NCI-H1417 treated with DMSO at 0.1 percent for 48 hours (cell line): ENCODE measurements at places on chromosomes 12 and 14.
A peak's percentile ranks its signal among the peaks of the same experiment; 100 is the strongest.

DNA sequence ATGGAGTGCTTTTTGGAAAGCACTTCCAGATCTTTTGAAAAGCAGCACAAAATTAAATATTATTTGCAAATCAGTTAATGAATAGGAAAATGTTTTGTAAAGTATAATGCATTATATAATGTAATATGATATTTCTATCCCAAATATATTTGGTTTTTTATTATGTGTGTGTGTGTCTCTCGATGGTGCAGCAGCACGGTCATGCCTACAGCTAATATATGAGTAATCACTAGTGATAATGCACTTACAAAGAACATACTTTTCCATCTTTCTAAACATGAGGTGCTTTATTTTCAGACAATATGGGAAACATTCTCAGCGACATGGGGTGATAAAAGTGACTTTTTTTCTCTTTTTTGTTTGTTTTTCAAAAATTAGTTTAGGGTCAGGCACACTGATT, 1.3 kb upstream of the EEA1 start:
- no peak for DNase-seq

GRCh38 chr12:3017281-3017680, 58.1 kb downstream of the TEAD4 start:
- DNase-seq: no peak

GRCh38 chr12:25347716-25348592, 97.2 kb upstream of the KRAS start:
- DNase-seq: no peak

- DNase-seq: peak; percentile 43
These were observed 115.4 kb downstream of the KLHL28 start for GRCh38 chr14:44846232-44846824.

DNA sequence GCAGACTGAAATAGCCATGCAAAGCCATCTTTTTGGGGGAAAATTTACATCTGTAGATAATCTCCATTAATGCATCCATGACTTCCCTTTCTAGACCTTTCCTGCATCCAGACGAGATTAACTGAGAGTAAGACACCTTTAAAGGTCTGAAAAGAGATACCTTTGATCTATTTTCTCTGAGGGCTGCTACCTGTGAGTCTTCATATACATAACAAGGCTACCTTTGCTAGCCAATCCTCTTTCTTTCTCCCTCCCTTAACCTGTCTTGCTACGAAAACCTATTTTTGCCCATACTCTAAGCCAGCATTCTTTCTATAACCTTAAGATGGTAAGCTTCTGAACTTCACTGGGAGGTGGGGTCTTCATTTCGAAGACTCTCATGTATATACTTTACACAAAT, 908.5 kb upstream of the FBXO33 start:
- no peak for DNase-seq

GRCh38 chr14:55798406-55798805, 218.4 kb downstream of the KTN1 start:
- no peak for DNase-seq

- no peak for DNase-seq
These were observed 295.4 kb downstream of the RPAP3 start for GRCh38 chr12:47410383-47410782.

DNA sequence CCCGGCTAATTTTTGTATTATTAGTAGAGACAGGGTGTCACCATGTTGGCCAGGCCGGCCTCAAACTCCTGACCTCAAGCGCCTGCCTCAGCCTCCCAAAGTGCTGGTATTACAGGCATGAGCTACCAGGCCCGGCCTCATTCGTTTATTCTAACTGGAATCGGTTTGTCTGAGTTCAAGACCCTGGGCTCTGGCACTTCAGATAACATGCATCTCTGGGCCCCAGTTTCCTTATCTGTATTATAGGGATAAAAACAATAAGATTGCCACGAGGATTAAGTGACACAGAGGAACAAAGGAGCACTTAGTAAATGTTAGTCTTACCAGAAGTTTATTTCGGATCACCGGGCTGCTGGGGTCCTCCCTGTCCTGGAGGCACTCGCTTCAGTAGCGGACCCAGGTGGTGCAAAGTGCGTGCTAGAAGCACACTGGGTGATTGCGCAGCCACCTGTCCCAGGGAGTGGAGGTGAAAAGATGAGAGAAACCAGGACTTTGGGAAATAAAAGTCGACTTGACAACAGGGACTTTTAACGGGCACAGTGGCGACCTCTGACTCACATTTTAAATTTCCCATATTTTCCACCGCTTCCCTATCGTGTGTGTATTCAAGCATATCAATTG, 37.5 kb downstream of the ACACB start:
- DNase-seq: no peak

- DNase-seq: no peak
These were observed 168.7 kb downstream of the TTC7B start for GRCh38 chr14:90647473-90648005.

- DNase-seq: no peak
These were observed 224.2 kb downstream of the LRFN5 start for GRCh38 chr14:41830714-41831406.

GRCh38 chr14:51479584-51480325, 172.0 kb upstream of the FRMD6 start:
- no peak for DNase-seq

DNA sequence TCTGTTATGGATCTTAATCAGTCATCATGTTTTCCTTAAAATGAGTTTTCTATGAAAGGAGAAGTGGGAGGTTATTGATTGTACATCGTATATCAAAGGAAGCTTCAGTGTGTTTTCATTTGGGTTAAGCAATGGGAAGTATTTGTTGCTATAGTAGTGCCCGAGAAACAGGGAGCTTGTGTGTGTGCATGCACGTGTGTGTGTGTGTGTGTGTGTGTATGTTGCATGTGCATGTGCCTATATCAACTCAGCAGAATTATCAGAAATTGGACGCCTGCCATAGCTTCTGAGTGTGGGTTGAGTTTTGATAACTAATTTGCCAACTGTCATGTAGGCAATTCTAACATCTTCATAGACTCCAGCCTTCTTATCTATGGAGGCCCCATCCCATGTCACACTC, 246.1 kb upstream of the CRY1 start:
- DNase-seq: no peak

- DNase-seq: no peak
These were observed 34.6 kb downstream of the ACAD10 start for GRCh38 chr12:111720457-111720856.

DNA sequence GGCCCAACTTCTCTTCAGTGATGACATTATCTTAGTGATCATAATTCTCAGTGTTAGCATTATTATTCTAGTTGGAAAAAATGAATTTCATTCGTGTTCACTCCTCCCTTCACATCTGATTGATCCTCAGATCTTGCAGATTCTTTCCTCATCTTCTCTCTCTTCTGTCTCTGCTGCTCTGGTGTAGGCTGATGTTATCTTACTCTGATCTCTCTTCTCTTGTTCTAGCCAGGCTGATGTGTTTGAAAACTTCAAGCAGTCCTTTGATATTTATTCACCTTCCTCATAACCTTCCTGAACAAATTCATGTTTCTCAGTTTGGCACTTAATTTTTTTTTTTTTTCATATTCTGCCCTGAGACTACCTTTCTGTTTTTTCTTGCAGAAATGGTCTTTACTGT, 5.6 kb upstream of the TBK1 start:
- no peak for DNase-seq

- DNase-seq: no peak
These were observed 320.6 kb downstream of the KCNC2 start for GRCh38 chr12:74889073-74889472.

DNA sequence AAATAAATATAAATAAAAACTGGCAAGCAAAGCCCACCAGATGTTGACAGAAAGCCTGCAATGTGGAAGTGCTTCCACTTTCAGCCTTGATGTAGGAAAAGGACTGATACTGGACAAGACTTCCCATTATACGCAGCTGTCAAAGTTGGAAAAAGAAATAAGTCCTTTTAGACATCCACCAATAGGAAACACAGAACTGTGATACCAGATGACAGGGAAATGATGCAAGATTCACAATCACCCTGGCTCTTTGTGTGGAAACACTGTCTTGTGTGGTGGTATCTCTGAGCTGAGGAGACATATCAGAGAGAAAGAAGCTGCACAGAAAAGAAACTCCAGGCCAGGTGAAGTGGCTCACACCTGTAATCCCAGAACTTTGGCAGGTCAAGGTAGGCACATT, 13.8 kb upstream of the METAP2 start:
- no peak for DNase-seq

GRCh38 chr12:121108492-121108891, 24.2 kb upstream of the P2RX7 start:
- no peak for DNase-seq

GRCh38 chr14:30587141-30587540, 28.2 kb downstream of the G2E3 start:
- no peak for DNase-seq

GRCh38 chr14:24639270-24639669, 5.3 kb upstream of the GZMB start:
- DNase-seq: no peak

DNA sequence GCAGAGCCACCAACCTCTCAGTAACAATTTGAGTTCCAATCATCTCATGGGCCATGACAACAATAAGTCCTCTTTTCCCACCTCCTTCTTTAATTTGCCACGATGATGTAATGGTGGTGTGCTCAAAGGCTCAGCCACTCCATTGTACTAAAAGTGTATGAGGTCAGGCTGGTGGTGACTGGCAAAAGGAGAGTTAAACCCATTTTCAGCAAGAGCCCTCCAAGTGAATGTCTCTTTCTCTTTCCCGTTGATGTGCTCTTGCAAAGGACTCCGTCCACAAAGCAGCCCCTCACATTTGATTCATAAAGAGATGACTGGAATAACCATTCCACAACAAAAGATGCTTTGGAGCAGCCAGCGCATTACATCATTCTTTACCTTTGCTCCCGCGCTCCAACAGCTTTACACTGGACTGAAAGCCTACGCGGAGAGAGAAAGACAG, 41.6 kb downstream of the DUSP16 start:
- no peak for DNase-seq

DNA sequence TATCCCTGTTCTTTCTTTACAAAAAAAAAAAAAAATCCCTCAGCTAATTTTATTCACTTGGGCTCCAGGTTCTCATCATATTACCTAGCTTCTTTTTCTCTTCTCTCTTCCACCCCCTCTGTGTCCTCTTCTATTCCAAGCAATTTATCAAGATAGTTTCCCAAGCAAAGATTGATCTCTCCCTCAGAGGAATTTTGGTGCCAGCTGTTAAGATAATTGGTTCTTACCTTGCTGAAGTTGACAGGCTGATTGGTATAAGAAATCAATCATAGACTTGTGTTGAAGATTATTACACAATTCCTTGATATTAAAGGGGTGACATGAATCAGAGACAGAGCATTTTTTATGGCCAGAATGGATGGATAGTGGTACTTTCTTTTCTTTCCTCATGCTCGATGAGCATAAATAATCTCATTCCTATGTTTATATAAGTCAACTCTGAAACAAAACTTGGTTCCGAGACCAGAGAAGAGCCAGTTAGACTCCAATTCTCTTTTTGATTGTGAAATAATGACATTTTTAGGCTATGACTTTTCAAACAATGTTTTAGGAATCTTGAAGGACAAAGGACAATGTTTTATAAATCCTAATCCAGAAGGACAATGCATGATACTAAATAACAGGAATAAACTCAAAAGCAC, 264.1 kb upstream of the PRKD1 start:
- no peak for DNase-seq

DNA sequence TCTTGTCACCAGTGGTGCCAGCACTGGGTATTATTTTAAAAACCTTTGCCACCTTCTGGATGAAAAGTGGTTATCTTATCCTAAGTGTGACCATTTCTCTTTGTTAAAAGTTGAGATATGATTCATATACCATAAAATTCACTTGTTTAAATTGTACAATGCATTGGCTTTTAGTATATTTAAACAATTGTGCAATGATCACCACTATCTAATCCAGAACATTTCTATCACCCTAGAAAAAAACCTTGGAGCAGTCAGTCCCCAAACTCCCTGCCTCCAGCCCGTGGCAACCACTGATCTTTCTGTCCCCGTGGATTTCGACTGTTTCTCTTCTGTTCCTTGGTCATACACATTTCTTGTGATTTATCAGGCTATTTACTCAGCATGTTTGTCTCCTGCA, 28.3 kb downstream of the SH2B3 start:
- DNase-seq: no peak

- DNase-seq: no peak
These were observed 6.0 kb upstream of the HOXC9 start for GRCh38 chr12:53994009-53994263.

- DNase-seq: no peak
These were observed 127.4 kb upstream of the MAP1LC3B2 start for GRCh38 chr12:116431677-116432300.

GRCh38 chr12:65761301-65761700, 63.0 kb upstream of the HMGA2 start:
- DNase-seq: no peak

- DNase-seq: peak; percentile 81
These were observed at the start of gene CPSF6 for GRCh38 chr12:69239352-69239921. TSS of gene CPSF6 (plus strand) at chr12:69239569. CDS start at chr12:69239647, 78 bp downstream.
